ENCODE measurements at places on chromosomes 4 and X. TPM values are rescaled to one million over a fixed set of nuclear protein-coding genes. Genes with fewer than 3 reads are reported as not detected.

DNA sequence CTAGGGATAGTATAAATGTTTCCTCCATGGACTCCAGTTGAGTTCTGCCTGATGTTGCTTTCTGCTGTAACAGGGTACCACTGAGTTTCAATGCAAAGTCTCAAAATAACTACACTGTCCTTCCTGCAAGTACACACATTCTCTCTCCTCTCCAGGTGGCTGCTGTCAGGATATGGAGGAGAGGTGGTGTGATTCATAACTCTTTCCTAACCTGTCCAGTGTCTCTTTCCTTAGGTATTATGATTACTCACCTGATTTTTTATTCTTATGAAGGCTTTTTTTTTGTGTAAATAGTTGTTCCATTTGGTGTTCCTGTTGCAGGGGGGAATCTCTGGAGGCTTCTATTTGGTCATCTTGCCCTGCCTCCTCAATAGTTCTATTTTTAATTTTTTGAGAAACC lies 39.8 kb upstream of the POF1B start:
- DNase-seq = no peak

DNA sequence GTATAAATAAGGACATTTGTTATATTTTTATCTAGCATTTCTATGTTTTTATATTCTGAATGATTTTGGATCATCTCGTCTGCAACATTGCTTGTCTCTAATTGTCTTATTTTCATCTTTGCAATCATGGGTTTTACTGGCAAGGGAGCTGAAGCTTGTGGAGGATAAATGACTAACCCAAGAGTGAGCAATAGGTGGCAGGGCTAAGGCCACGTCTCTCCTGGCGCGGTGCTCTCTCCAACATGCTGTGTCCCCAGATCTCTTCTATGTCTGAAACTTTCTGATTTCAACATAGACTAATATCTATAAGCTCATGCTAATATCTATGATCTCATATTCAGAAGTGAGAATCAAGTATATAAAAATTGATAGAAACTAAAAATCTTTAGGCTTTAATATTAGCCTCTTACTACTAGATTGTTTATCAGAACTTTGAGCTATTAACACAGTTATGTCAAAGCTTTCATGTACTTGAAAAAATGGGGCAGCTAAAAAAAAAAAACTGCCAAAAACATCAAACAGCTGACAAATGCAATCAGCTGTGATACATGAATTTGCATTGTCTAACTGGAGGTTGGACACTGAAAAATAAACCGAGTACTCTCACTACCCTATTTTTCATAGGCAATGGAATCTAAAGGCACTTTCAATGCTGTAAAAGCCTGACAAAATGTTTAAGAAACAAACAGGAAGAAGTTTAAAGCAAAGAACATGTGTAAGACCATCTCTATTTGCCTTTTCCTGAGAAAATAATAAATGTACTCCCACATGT lies 169.2 kb downstream of the TMA16 start:
- DNase-seq = no peak

DNA sequence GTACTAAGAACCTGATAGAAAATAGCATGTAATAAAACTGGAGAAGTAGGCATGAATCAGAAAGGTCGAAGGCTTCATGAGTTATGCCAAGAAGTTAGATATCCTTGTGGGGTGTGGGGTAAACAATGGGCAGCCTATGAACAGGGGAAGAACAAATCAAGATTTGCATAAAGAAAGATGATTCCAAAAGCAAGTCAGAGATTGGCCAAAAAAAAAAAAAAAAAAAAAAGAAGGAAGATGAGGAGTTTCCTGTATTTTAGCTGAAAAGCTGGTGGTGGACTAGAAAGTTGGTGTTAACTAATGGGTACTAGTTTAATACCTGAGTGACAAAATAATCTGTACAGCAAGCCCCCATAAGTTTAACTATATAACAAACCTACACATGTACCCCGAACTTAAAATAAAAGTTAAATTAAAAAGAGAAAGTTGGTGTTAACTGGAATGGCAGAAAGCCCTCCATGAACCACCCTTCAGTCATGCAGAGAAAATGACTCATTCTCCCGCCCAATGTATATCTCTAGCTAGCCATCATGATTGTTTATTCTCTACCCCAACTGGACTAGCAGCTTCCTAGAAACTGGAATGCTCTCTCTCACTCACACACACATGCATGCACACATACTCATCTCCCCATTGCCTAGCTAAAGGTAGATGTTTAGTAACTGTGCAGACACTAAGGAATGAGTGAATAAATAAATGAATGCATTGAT lies 41.7 kb downstream of the ATP11C start:
- DNase-seq = no peak

Gene DCLK2
- total RNA-seq = 0.68 TPM

Gene MTNR1A
- total RNA-seq = not detected

Measured in left lobe of liver (tissue), 2 donors.